MV-4-11 (cell line): ENCODE measurements at places on chromosomes 11 and 22.

- DNase-seq, result no peak
Observed at GRCh38 chr11:133810766-133811165, 34.5 kb downstream of the SPATA19 start.

GRCh38 chr11:126072141-126072741 lies 9.6 kb upstream of the CDON start:
- no peak for DNase-seq

DNA sequence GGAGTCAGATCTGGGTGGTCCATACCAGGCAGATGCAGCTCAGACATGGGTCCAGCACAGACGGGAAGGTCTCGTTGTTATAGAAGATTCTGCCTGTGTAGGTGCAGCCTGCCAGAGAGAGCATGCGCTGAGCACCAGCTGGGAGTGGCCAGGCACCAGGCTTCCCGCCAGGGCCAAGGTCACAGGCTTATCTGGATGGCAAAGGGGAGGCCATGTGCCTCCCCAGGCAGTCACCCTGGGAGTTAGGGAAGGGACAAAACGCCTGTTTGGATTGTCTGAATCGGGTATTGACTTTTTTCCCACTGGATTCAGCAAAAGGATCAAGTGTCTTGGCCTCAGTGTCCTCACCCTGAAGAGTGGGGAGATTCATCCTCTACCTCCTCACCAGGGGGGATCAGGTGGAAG lies 26.5 kb downstream of the PGA5 start:
- no peak for DNase-seq

DNA sequence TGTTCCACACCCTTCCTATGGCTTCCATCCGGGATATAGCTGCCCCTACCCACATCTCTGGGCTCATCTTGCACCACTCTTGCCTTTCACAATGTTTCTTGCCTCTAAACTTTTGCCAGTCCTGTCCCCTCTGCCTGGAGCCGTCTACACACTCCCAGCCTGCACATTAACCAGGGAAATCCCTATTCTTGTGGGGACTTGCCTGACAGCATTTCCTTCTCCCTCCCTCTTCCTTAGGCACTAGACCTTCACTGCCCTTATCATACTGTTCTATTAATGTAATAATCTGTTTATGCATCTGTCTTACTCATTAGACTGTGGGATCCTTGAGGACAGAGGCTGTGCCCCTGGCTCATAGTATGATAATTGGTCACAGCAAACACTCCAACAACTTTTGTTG lies 5.8 kb upstream of the TTC12 start:
- no peak for DNase-seq

- DNase-seq, result no peak
Observed at GRCh38 chr11:7690648-7691047, 15.6 kb downstream of the OVCH2 start.

DNA sequence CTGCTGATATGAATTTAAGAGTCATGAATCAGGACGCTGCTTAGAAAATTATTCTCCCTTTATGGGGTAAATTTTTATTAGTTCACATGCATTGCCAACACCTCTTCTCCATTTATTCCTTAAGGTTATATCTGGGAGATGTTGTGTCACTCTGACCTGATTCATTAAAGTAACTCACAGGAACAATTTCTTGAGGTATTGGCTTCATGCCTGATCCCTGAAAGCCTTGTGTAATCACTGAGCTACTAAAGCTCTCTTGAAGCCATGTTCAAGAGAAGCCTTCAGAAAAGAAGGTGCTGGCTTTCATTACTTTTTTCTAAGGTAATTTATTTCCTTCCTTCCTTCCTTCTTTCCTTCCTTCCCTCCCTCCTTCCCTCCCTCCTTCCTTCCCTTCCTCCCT lies 420.6 kb downstream of the RAB38 start:
- DNase-seq, result no peak

DNA sequence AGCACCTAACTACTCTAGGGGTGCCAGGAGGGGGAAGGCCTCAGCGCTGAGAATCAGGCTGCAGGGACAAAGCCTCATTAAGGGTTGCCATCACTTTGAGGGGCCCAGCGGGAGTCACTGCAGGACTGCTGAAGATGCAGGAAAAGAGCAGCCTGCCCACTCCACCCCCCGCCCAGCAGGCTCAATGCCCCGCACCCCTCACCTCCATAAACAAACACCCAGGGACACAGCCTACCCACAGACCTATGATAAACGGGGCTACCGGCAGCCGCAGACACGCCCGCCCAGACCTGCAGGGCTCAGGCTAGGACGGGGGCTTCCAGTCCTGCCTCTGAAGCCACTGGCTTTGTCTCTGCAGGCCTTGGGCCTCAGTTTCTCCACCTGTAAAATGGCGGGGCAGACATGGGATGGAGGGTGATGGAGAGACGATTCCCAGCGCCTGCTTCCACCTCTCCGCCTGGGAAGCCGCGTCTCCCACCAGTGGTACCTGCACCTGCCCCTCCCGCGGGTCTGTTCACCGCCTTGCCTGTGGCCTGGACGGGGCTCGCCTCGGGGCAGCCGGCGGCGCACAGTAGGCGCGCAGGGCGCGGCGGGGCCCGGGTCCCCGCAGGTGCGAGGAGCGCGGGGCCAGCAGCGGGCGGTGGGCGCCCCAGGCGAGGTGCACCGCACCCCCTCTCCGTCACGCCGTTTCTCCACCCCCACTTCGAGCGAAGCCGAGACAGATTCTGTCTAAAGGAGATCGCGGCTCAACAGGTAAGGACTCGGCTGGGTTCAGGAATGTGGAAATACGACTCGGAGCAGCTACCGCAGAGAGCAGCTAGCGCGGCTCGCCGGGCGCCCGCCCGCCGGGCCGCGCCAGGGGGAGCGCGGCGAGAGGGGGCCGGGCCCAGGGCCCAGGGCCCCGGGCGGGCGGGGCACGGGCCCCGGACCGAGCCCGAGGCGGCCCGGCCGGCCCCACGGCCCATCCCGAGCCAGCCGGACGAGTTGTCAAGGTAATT lies 1.5 kb downstream of the WNT7B start:
- DNase-seq, result no peak

DNA sequence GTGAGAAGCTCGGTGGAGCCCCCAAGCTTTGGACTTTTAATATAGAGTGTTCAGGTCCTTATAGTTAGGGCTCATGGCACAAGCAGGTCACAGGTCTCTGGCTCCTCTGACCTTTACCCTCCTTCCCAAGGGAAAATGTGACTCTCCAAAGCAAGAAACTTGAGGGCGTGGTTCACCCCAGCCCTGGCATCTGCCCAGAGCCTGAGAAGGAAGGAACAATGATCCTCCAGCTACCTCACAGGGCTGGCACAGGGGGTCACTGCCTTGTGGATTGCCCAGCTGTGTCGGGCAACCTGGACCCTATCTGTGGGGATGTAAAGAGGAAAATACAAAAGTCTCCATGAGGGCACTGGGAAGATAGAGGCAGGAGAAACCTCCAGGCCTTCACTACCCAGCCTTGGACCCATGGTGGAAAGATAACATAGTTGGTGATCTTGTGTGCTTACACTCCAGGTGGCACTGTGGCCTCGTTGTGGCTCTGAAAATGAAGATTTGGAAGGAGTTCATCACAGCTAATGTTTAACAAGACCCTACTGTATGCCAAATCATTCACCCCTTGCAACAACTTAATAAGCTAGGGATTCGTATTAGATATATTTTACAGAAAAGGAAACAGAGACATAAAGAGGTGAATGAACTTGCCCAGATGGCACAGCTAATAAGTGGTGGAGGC lies 3.8 kb upstream of the ZNF195 start:
- no peak for DNase-seq

DNA sequence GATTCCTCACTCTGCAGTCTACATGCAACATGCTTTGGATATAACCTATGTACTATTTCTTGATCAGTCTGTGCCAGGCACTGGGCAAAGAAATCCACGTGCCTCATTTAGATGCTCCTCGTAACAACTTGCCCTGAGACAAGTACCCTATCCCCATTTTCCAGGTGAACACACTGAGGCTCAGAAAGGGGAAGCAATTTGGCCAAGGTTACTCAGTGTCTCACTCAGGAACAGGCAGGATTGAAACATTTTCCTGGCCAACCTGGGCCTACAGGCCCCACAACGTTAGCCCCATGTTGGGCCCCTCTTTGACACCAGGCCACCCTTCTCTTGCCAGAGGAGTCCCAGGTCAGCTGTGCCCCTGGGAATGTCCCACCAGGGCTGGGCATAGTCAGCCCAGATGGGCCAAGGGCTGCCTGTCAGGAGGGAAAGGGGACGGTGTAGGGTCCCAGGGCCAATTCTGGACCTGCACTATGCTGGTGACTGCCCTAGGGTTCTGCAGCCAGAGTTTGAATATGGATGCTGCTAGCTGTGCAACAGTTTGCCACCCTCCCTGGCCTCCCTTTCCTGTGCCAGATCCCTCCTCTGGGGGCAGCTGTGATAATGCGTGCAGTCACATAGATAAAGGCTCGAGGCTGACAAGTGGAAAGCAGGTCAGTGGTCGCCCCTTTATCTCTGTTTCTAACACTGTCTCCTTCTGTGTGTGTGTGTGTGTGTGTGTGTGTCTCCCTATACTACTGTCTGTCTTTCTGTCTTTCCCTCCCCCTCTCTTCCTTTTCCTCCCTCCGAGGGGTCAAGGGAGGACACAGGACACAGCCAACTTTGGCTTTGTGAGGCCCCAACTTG lies 10.4 kb upstream of the EMID1 start:
- DNase-seq, result no peak
